Activated CD4-positive, alpha-beta T cell treated with anti-CD3 and anti-CD28 coated beads, Interleukin-10, Interleukin-2, amounts not matched to agents 100 ng/mL and 50 ng/mL, durations not matched to agents 16 hours and 8 hours (primary cell): ENCODE measurements at places on chromosomes 4 and X.
A peak's percentile ranks its signal among the peaks of the same experiment; 100 is the strongest.

DNA sequence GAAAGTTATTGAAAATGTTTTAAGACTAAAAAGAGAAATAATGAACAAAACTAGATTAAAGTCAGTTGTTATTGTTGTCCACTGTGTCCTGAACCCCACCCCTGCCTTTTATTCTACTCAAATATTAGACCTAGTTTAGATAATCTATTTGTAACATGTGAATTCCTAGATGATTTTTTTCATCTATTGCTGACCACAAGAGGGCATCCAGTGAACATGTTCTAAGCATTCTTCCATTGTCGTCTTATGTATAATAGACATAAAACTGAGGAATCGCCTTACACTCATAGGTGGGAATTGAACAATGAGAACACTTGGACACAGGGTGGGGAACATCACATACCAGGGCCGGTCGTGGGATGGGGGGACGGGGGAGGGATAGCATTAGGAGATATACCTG lies 36.4 kb upstream of the HPRT1 start:
- DNase-seq: no peak

DNA sequence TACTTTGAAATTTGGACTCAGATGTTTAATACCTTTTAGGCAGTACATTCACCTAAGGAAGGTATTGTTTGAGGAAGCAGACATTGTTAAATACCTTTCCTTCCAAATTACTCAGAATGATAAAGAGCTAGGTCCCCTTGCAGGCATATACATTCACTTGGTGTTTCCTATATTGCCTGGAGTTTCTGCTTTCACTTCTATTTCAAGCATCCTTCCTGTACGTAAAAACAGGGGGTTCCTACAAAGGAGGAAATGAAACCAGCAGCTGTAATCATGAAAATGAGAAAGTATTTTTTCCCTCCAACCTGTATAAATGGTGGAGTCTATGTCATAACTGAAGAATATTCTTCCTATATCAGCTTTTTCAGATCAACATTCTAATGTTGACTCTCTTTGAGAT lies 90.4 kb upstream of the RASGEF1B start:
- peak; percentile 46 for DNase-seq

GRCh38 chr4:128553686-128554515 lies 255.6 kb upstream of the JADE1 start:
- DNase-seq: no peak

DNA sequence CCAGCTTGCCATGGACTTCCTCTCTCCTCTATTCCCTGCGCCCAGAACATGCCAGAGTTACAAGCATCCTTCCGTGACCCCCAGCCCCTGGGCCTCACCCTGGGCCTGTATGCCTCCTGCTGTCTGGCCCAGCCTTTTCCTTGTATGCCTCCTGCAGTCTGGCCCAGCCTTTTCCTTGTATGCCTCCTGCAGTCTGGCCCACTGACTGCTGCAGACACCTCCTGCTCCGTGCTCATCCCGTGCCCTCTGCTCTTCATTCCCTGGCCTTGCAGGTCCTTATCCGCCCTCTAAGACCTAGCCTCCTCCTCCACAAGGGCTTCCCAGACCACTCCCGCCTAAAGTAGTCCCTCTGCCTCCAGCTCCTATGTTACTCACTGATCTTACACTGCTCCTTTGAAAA lies 44.2 kb downstream of the IRF2 start:
- DNase-seq: no peak

DNA sequence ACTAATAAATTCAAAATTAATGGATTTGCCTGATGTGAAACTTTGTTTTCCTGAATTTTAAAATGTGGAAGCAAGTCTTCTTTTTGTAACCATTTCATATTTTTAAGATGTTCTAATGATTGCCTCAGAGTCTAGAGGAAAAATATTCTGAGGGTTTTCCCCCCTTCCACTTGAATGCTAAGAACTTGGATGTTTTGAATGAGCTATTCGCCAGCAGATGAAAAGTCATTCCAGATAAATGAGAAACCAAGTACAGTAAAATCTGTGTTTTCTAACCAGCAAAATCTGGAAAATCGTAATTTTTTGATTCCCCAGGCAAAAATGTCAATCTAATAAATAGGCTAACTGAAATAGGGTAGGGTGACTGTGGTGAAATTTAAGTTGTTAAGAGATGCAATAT lies 45.6 kb downstream of the SLIT2 start:
- no peak for DNase-seq

- DNase-seq: peak; percentile 67
Measured at GRCh38 chr4:40916880-40917279, 167.1 kb downstream of the NSUN7 start.

- DNase-seq: no peak
Measured at GRCh38 chr4:184413261-184414046, 60.9 kb downstream of the IRF2 start.

- no peak for DNase-seq
Measured at GRCh38 chrX:118345045-118345463, 852 bp upstream of the WDR44 start.

DNA sequence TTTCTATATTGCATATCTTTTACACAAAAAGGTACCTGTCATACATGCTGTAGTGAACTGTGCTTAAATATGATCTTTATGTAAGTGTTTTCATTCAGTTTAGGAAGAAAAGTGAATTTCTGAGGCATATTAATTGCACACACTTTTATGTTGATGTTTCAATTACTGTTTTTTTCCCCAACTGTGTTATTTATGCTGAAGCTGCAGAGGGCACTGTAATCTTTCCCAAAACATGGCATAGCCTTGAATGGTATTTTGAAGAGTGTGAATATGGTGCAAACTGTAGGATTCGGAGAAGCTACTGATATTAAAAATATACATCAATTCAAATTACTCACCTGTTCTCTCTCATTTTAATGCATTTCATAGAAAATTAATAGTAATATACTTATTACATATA lies 6.0 kb upstream of the CENPE start:
- no peak for DNase-seq

GRCh38 chr4:10253765-10254164 lies 137.2 kb upstream of the WDR1 start:
- no peak for DNase-seq

DNA sequence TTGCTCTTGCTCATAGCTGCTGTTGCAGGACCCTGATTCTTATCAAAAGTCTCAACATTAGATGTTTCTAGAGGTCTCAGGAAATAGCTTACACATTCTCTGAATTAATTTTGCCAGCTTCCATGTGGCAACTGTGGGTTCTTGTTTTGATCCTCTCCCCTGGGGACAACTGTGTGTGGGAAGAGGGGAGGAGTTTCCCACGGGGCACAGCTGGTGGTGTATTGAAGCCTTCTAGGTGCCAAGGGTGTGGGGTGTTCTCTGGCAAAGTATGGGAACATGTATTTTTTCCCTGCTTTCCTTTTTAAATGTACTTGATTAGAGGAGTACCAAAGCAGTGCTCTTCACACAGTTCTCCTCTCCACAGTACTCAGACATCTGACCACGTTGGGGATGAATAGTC lies 212.7 kb downstream of the RPA4 start:
- DNase-seq: peak; percentile 16

GRCh38 chr4:65791111-65791811 lies 121.0 kb upstream of the EPHA5 start:
- DNase-seq: no peak

DNA sequence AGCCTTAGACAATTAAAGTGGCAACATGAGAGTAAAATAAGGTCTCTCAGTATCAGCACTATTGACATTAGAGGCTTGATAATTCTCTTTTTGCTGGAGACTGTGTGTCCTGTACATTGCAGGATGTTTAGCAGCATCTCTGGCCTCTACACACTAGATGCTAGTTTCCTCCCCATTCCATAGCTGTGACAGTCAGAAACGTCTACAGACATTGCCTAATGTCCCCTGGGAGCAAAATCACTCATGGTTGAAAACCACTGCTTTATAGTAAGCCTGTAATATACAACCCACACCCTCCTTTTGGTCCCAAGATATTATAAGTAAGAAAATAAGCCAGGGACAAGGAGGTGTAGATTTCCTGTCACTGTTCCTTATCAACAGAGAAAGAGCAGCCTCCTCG lies 166.0 kb downstream of the FRMPD4 start:
- DNase-seq: no peak

- DNase-seq: peak; percentile 42
Measured at GRCh38 chr4:40731792-40732245, 17.9 kb upstream of the NSUN7 start.

GRCh38 chr4:172982151-172982590 lies 186.4 kb upstream of the GALNT7 start:
- no peak for DNase-seq

- no peak for DNase-seq
Measured at GRCh38 chrX:132426695-132427281, 62.0 kb downstream of the MBNL3 start.

- DNase-seq: no peak
Measured at GRCh38 chrX:133970076-133970475, 15.3 kb downstream of the GPC3 start.

DNA sequence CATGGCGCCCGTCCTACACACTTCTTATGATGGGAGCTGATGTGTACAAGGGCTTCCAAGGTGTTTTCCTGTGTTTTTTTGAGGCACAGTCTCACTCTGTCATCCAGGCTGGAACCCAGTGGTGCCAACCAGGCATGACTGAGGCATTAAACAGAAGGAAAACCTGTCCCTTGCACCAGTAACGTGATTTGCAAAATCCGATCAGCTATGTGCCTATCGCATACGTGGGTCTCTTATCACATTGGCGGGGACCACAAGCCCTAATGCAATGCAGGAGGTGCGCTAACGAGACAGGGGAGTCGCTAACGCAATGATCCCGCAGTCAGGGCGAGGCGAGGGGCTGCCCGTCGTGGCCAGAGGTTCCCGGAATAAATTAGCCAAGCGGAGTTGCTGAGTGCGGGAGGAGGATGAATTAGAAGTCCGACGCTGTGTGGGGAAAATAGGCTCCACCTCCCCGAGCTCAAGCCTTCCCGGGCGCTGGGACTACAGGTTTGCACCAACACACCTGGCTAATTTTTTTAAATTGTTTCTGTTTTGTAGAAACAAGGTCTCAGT lies 162.7 kb downstream of the SHOX start:
- no peak for DNase-seq

DNA sequence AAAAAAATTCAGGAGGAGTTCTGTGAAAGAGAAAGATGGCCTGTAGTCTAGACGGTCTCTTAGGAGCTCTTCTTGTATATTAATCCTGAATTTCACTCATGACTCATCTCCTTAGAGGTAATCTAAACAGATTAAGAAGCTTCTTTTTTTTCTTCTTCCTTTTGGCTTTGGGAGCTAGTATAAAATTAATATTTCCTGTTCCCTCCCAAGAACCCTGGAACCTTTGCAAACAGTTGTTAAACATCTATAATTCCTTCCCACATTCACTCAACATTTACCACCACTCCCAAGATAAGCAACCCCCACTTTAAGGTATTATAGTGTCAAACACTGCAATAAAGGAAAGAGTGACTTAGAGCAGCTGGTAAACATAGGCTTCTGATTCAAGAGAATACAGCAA lies 146.4 kb upstream of the EDNRA start:
- no peak for DNase-seq

GRCh38 chr4:57136281-57136680 lies 26.1 kb upstream of the IGFBP7 start:
- no peak for DNase-seq

- DNase-seq: no peak
Measured at GRCh38 chrX:95291561-95291960, 1393.1 kb upstream of the DIAPH2 start.

- DNase-seq: no peak
Measured at GRCh38 chr4:115054836-115055235, 58.6 kb downstream of the NDST4 start.

DNA sequence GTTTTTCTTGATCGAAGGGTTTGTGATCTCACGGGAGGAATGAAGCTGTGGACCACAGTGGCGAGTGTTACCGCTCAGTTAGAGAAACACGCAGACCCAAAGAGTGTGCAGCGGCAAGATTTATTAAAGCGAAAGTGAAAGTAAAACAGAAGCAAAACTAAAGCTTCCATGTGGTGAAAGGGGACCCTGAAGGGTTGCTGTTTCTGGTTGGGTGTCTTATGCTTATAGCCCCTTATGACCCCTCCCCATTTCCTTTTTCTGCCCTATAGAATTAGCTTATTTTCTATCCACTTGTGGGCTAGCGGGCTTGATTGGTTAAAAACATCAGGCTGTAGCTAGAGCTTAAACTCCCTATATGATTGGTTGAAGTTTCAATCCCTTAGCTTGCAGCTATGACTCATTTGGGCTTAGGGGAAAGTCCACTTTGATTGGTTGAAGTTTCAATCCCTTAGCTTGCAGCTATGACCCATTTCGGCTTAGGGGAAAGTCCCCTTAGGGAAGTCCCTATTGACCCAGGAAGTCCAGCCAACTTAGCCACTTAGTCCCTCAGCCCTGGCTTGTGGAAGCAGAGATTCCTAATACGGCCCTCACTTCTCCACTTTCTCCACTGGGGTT lies 171.2 kb upstream of the NWD2 start:
- DNase-seq: peak; percentile 7

DNA sequence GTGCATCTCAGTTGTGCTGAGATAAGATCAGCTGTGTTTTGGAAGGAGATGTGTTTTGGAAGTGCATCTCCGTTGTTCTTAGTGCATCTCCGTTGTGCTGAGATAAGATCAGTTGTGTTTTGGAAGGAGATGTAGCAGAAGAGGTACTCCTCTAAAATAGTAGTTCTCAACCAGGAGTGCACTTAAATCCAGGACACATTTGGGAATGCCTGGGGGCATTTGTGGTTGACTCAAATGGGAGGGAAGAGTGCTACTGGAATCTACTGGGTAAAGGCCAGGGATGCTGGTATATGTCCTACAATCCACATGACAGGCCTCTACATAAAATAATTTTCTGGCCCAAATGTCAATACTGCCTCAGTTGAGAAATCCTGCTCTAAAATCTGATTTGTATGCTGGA lies 70.8 kb upstream of the CHRDL1 start:
- DNase-seq: no peak

- DNase-seq: no peak
Measured at GRCh38 chr4:134747108-134747805, 545.7 kb upstream of the PABPC4L start.

DNA sequence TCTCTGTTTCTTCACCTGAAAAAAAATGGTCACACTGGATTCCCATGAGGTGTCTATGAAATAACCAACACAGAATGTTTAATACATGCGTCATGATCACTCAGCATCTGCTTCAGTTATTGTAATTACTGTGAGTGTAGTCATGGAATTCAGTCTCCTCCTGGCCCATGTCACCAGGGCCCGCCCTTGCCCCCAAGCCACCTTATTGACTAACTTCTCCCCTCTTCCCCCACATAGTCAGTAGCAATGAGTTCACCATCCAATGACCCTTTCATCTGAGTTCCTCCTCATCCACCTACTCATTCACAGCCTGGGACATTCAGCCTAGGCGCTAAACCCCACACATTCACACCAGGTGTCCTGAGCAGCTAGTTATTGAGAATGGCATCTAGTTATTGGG lies 15.6 kb downstream of the PNMA6F start:
- DNase-seq: no peak

DNA sequence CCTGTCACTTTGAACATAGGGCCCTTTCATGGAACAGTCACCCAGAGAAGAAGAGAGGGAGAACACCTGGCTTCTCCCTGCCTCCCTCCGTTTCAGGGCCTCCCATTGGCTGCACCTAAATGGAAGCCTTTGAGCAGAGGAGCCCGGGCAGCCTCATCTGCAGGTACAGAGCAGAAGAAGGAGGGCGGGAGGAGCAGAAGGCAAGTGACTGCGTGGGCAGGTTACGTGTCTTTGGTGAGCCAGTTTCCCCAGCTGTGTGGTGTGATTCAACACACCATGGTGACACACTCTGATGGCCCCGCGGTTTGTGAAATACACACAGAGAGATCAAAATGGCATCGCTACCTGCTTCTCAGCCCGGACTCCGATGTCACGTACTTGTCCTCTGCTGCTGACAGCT lies 431 bp downstream of the C4orf50 start:
- no peak for DNase-seq

- no peak for DNase-seq
Measured at GRCh38 chr4:126582737-126583136, 1050.0 kb upstream of the INTU start.
